ENCODE measurements at places on chromosomes 6 and 20. TPM values are rescaled to one million over a fixed set of nuclear protein-coding genes. Genes with fewer than 3 reads are reported as not detected.

DNAAF9 gene
- 12.3 TPM for total RNA-seq

DEFB115 gene
- not detected for total RNA-seq

PAX1 gene
- not detected for total RNA-seq

PSORS1C1 gene
- 0.53 TPM for total RNA-seq

THBS2 gene
- total RNA-seq, result not detected

TRIM10 gene
- not detected for total RNA-seq

DNA sequence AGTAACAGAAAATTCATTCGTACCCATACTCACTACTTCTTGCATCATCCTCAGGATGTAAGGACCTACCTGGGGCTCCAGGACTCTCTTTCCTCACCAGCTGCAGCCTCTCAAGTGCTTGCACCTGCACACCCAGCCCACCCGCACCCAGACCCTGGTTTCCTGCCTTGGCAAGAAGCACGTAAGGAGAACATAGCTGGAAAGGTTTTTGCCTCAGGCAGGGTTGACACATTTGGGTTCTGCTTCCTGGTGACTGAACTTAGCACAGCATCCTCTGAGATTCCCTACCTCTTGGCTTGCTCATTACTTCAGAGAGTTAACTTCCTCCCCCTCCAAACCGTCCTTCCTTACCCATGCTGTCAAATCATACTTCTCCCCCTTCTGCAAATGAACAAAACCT, 556.9 kb downstream of the CD83 start:
- no peak for DNase-seq

DNA sequence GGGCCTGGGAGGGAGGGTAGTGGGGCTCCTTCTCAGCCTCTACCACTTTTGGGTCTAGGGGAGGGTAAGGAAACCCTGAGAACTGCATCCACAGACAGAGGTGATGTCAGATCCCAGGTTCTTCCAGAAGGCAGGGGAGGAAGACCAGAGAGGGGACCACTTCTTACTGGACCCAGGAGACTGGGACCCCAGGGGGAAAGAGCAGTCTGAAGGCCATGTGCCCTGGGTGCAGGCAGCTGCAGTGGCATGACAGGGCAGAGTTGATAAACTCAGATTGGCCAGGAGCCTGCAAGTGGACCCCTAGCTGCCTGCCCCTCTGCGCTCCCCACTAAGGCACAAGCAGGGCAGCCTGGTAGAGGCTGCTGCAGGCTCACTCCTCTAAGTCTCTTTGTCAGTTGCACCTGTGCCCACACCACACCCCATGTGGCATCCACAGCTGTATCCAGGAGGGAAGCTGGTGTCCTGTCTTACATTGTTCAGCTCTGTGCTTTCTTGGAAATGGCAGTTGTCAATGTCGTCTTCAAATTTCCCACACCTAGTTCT, 2.7 kb downstream of the CST9L start:
- DNase-seq, result no peak

DNA sequence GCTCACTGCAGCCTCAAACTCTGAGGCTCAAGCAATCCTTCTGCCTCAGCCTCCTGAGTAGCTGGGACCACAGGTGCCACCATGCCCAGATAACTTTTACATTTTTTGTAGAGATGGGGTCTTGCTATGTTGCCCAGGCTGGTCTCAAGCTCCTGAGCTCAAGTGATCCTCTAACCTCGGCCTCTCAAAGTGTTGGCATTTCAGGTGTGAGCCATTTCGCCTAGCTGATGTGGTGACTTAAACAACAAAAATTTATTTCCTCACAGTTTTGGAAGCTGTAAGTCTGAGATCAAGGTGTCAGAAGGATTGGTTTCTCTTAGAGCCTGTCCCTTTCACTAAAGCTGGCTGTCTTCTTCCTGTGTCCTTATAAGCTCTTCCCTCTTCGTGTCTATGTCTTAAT, 15.0 kb upstream of the JARID2 start:
- no peak for DNase-seq

GRCh38 chr6:107661291-107661690, 162.8 kb downstream of the SCML4 start:
- DNase-seq, result no peak
